ENCODE measurements at places on chromosomes 13 and 19.
A peak's percentile ranks its signal among the peaks of the same experiment; 100 is the strongest.

- no peak for DNase-seq
Measured at GRCh38 chr19:55227241-55228014, 1.1 kb downstream of the TMEM86B start.

DNA sequence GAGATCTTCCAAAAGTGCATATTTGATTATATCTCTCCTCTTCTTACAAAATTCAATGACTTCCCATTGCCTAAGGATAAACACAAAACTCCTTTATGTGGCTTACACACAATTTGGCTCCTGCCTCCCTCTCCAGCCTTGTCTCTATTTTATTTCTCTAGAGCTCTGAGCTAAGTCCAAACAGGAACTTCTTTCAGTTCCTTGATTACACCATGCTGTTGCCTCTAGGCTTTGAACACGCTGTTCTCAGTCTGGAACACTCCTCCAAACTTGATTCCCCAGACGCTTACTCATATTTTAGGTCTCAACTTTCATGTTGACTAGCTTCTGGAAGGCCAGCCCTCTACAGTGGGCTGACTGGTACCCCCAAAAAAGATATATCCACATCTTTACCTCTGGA is 258.5 kb downstream of the COG6 start:
- no peak for DNase-seq

DNA sequence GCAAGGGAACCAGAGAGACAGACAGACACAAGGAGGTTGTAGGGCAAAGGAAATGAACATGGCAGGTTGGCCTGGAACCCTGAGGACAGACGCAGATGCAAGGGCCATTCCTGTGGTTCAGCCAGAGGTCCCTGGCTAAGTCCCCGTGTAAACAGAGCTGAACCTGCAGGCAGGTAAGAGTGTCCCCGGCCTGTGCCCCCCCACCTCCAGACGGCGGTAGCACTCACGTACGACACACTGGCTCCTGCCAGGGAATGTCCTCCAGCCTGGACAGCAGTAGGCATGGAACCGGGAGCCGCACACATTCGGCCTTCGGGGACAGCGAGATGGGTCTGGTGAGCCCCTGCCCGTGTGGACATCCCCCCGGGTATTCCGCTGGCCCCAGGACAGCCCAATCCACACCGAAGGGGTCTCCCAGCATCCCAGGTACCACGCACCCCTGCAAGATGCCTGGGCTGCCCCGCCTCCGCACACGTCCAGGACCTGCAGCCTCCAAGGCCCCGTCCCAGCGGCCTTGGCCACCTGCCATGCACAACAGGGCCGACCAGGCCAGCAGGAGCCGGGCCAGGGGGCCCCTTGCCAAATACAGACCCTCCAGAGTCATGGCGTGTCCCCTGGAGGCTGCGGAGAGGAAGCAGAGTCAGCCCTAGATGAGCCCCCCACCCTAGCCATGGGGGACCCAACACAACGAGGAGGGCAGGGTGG is 2.4 kb downstream of the FBN3 start:
- no peak for DNase-seq

DNA sequence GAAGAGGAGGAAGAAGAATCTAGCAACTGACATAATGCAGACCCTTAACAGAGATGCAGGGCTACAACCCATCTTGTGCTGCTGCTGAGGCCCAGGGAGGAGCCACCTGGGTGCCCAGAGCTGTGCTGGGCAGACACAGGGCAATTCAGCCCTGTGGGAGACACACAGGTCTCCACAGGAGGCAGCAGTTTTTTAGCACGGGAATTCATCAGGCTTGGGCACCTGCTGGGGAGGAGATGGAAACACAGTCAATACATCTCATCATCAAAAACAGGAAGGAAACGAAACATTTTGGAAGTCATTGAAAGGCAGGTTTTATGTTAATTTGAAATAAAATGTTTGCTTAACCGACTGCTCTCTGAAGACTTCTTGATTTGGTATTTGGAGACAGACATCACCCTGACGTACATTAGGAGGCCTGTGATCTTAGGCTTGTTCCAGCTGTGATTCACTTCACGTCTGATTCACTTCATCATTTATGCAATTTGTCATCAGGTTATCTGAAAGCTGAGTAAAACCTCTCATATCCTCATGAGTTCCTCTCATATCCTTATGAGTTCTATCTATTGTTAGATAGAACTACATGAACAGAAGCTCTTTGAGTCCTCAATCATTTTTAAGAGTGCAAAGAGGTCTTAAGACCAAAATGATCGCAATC is 77.4 kb downstream of the CYSLTR2 start:
- no peak for DNase-seq

DNA sequence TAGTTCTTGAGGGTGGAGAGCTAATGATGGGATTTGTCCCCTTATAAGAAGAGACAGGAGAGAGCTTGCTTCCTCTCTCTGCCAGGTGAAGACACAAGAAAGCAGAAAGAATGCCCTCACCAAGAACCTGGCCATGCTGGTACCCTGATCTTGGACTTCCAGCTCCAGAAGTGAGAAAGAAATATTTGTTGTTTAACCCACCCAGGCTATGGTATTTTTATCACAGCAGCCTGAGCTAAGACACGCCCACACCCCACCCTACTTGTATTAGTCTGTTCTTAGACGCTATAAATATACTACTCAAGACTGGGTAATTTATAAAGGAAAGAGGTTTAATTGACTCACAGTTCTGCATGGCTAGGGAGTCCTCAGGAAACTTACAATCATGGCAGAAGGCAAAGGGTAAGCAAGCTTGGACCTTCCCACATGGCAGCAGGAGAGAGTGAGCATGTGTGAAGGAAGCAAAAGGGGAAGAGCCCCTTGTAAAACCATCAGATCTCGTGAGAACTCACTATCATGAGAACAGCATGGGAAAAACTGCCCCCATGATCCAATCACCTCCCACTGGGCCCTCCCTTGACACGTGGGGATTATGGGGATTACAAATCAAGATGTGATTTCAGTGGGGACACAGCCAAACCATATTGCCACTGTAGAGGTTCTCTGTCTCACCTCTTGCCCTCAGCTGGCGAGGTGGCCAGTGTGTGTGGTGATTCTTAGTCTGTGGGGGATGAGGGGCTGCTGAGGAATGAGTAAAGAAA is 57.4 kb upstream of the RCBTB2 start:
- no peak for DNase-seq

GRCh38 chr19:42313096-42313839 is at the start of gene TMEM145:
Gene TMEM145, plus strand, starts transcription at chr19:42313309. Its CDS starts 68 bp downstream, at chr19:42313377.
- peak; percentile 82 for DNase-seq

GRCh38 chr19:15583346-15583745 is 31.7 kb upstream of the CYP4F8 start:
- DNase-seq = no peak

- DNase-seq = no peak
Measured at GRCh38 chr19:42284591-42285341, 15.7 kb downstream of the CIC start.

DNA sequence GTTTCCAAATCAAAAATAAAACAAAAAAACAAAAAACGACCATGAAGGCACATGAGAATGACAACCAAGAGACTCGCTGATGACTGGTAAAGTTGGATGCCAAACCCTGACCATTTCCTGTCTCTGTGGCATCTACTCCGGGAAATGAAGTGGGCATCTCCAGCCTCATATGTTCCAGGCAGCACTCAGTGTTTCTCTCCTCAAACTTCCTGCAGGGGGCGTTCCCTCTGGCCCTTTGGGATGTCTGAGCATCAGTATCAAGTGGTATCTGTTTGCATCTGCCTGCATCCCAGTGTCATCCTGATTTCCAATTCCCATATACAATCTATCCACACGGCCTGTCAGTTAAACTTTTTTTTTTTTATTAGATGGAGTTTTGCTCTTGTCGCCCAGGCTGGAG is 9.8 kb upstream of the SIGLEC12 start:
- no peak for DNase-seq

DNA sequence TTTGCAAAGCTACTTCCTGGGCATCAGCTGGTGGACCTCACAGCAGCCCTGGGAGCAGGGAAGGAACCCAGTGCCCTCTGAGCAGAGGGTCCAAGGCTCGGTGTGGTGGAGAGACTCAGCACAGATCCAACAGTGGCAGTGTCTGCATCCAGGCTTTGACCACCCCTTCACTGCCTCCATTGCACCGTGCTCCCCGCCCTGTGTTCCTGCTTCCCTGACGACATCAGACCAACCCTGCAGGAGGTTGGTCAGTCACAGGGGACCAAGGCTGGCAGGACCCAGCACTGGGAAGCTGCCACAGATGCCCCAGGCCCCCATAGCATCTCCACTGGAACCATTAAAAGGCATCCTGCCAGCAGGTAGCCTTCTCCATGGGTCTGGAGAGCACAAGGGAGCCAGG is 7.8 kb upstream of the VSTM2B start:
- DNase-seq = no peak
